Stimulated activated CD8-positive, alpha-beta memory T cell treated with anti-CD3 and anti-CD28 coated beads, Interleukin-2, amount 100 ng/mL, for 48 hours (primary cell): ENCODE measurements at places on chromosomes 12 and 14.

GRCh38 chr14:63928744-63929174, 76.0 kb downstream of the SYNE2 start:
- no peak for DNase-seq

GRCh38 chr14:57732463-57733285, 133.2 kb downstream of the SLC35F4 start:
- DNase-seq: no peak

DNA sequence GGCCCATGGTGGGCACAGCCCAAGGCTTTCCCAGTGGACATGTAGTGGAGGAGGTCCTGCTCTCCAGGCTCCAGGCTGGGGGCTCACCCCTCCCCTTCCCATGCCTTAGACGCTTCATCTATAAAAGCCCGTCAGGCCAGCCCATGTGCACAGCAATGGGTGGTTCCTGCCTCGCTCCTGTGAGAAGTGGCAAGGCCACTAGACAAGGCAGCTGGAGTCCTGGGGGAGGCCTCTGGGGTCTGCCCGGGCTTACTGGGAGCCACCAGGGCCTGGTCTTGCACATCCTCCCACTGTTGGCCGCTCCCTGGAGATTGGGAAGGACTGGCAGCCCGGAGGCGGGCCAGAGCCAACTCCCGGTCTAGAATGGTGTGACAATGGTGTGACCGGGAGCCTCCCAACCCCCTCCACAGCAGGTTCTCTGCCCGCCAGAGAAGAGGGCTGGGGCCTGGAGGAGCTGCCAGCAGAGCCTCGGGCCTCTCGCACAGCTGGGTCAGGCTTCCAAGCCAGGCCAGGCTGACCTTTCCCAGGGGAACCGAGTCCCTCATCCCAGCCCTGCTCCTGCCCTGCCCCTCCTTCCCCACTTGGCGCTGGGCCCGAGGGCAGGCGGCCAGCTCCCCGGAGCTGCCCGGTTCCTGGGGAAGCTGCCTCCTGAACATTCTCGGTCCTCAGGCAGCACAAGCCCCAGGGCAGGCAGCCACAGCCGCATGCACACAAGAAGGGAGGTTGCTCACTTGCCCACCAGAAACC, 97.9 kb downstream of the RFLNA start:
- no peak for DNase-seq

GRCh38 chr12:14327711-14328110, 37.8 kb upstream of the ATF7IP start:
- no peak for DNase-seq

GRCh38 chr14:100165376-100165775, 5.9 kb upstream of the DEGS2 start:
- DNase-seq: no peak

DNA sequence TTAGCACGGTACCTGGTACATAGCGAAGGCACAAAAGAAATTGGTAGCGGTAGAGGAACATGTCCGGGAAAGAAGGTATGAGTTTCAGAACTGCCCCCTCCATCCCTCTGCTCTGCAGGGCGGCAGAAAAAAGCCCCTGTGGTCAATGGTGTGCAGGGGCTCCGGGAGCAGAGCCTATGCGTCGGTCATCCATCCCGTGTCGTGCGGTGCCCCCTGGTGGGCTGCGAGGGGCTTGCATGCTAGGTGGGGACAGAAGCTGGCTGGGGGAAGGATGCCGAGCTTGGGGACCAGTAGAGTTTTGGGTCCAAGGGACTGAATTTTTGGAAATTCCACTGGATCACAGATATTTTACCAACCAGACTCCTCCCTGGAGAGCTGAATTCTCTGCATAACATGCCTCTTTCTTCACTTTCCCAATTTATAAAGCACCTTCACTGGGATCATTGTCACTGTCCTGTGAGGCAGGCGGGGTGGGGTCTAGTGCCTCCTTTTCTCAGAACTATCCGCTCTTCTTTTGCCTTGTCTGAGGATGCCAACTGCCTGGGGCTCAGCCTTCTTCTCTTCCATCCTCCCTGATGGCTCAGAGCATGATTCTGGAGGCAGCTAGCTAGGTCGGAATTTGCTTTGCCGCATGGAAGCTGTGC, 148.7 kb downstream of the SMOC1 start:
- DNase-seq: peak; percentile 65

DNA sequence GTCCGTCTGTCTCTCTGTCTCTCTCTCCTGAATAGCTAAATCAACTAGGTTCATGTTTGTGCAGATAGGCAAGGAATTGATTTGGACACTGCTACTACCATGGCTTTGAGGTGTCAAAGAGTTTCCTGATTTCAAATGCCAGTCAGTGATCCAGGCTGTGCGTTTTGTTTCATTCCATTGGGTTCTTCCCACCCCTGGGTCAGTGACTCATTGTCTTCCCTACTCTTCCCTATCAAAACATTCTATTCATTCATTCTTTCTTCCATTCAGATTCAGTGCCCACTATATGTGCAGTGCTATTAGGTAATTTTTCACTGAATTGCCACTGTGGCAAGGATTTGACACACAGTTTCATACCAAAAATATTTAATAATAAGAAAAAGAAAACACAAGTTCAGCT, 50.4 kb downstream of the RPH3A start:
- no peak for DNase-seq

GRCh38 chr12:112164011-112164660, 38.8 kb downstream of the TRAFD1 start:
- no peak for DNase-seq

GRCh38 chr12:4628406-4628805, 20.4 kb downstream of the AKAP3 start:
- DNase-seq: no peak

DNA sequence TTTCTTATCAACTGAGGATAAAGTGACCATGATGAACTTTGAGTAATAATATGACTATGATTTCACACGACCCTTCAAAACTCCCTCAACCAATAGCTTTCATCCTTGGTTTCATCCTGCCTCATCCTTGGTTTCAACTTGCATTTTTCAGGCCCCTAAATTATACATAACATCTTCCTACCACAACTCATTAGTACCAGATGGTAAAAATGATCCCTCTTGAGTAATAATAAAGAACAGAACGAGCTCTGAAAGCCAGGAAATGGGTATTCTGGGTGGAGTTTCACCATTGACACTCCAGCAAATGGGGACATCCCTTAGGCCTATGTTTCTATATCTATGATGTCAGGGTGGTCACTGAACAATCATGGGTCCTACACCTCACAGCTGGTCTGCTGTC, 72.1 kb upstream of the LMNTD1 start:
- DNase-seq: no peak

- peak; percentile 9 for DNase-seq
Observed at GRCh38 chr12:88142610-88142991, 494 bp downstream of the TMTC3 start.

DNA sequence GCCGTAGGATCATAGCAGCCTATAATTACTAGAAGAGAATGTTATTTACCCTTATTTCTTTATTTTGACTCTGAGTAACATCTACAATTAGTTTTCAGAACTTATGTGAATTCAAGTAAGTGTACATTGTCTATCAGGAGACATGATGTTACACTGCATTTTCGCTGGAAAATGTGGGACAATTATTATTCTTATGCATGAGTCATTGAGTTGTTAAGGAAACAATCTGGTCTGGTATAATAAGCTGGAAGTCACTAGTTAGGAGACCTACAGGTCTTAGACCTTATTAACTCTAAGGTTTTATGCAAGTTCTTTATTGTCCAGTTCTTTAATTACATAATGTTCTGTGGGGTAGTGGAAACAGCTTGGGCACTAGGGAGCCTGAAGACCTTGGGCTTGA, 5.8 kb downstream of the KTN1 start:
- DNase-seq: no peak

- no peak for DNase-seq
Observed at GRCh38 chr14:32167907-32168306, 33.9 kb upstream of the RNU6-7 start.

GRCh38 chr14:50139192-50139591, 22.8 kb upstream of the VCPKMT start:
- no peak for DNase-seq

DNA sequence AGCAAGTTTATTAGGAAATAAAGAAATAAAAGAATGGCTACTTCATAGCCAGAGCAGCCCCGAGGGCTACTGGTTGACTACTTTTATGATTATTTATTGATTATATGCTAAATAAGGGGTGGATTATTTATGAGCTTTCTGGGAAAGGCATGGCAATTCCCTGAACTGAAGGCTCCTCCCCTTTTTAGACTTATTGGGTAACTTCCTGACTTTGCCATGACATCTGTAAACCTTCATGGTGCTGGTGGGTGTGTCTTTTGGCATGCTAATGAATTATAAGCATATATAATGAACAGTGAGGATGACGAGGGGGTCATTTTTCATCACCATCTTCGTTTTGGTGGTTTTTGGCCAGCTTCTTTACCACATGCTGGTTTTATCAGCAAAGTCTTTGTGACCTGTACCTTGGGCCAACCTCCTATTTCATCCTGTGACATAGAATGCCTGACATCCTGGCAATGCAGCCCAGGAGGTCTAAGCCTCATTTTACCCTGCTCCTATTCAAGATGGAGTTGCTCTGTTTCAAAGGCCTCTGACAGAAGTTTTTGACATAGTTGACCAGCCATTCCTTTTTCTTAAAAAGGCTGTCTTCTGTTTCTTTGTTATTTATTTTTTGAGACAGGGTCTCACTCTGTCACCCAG, 11.1 kb upstream of the PTGES3 start:
- DNase-seq: no peak

GRCh38 chr14:64987438-64987767, 708 bp downstream of the FNTB start:
- DNase-seq: no peak

DNA sequence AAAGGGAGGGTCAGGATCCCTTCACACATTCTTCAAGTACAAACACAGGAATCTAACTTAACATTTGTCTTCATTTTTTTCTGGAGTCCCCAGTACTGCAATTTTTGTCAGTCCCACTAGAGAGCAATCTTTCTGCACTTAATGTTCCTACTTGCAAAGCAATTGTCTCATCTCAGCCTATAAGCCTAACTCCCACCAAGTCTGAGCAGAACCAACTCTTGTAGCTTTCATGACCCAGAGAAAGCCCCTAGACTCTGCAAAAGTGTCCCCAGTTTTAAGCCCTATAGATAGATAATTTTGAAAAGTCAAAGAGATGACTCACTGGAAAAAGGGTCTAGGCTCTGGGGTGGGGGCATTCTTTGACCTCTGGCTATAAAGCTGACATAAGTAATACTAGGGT, 1.8 kb upstream of the ZBTB39 start:
- no peak for DNase-seq

DNA sequence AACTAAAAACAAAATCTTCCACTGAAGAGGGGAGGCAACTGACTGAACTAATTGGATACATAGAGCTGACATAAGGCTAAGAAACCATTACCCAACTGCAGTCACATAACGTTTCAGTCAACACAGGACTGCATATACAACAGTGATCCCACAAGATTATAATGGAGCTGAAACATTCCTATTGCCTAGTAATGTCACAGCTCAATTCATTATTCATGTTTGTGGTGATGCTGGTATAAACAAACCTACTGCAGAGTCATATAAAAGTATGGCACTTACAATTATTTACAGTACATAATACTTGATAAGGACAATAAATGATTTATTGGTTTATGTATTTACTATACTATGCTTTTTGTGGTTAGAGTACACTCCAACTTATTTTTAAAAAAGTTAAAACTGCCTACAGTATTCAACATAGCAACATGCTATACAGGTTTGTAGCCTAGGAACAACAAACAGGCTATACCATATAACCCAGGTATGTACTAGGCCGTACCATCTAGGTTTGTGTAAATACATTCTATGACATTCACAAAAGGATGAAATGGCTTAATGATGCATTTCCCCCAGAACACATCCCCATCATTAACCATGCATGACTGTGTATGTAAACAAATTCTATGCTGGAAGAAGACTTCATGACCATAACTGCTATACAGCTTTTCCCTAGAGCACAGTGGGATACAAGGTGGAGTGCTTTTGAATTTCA, 4.3 kb downstream of the NAP1L1 start:
- DNase-seq: no peak

DNA sequence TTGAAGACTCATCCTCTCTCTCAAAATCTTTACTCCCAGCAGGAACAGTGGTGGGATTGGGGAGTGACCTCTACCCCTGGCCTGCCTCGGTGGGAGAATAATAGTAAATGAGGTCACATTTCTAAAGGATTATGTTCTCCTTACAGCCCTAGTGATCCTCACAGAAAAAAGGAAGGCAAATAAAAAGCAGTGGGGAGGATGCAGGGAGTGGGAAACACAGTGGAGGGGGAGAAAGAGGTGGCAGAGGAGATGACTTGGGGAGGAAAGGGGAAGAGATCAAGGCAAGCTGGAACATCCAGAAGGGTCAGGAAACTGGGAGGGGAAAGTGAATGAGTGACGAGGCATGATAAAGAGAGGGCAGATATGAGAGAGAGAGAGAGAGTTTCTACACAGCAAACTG, 8.3 kb upstream of the SYNDIG1L start:
- no peak for DNase-seq

- DNase-seq: no peak
Observed at GRCh38 chr14:83300476-83301064, 1766.9 kb upstream of the SEL1L start.

DNA sequence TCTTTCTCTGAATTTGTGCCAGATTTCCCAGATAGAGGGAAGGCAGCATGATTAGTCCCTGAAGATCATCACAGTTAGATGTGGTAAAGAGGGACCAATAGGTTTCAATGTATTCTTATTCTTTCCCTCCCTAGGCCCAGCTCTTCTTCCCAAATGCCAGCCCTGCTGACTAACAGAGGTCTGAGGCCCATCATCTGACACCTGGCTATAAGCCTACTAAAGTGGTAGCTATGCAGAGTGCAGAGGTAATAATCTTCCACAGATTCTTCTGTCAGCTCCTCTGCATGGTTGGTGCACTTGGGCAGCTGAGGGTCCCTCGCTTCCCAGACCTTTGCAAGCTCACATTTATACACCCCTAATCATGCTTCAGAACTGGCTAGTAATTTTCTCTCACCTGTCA, 63.7 kb upstream of the PZP start:
- no peak for DNase-seq

DNA sequence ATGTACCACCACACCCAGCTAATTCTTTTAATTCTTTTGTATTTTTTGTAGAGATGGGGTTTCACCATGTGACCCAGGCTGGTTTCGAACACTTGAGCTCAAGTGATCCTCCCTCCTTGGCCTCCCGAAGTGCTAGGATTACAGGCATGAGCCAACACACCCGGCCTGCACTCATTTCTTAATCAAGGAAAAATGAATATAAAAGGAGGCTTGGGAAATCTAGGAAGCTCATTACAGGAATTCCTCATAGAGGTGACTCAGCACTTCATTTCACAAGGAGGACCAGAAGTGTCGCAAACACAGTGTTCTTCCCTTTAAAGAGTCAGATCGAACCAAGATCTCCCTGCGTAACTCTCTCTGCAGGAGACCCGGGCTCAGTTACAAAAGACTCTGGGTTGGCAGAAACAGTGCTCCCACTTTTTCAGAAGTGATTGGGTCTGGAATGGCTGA, 30.3 kb downstream of the NFKBIA start:
- DNase-seq: no peak
